ENCODE measurements at places on chromosomes 16 and 17.
A peak's percentile ranks its signal among the peaks of the same experiment; 100 is the strongest.

- DNase-seq: peak; percentile 86
Observed at GRCh38 chr16:67013823-67014633, 14.9 kb upstream of the CBFB start.

DNA sequence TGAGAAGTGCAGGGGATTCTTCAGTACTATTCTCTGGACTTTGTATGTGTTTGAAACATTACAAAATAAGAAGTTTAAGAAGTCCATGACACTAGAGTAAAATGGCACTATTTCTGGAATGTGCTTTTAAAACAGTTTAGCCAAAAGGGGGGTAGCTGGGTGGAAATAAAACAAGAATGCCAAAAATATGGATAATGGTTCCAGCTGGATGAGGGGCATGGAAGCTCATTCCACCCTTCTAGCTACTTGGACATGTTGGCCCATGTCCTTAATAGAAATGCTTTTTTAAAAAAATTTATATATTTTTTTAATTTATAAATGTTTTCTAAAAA is 13.1 kb downstream of the ZC3H7A start:
- no peak for DNase-seq

DNA sequence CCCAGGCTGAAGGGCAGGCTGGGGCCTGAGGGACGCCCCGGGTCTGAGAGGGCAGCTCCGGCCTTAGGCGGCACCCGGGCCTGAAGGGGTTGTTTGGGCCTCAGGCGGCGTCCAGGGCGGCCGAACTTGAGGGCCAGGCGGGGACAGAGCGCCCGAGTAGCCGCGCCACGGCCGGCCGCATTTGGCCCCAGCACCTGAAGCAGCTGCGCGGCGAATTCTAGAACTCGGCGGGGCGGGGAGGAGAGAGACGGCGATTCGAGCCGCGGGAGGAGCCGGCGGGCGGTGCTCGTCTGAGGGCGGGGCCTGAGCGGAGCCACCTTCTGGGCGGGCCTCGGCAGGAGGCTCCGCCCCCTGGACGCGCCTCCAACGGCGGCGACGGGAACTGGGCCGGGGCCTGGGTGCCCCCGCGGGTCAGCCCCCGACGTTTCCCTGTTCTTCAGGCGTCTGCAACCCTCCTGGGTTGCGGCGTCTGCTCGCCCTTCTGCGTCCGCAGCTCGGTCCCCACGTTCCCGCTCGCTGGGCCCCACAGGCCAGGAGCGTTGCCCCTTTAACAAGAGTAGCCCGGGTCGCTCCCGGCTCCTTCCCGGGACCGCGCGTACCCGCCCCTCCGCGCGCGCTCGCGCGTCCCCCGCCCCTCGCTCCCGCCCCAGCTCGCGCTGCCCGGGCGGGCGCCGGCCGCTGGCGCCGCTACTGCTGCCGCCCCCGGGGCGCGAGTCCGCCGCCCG is at the start of the genes INCA1 and KIF1C:
Gene INCA1, minus strand, starts transcription at position 221 of the 725 bp plus-strand sequence. CDS start 3,085 bp downstream, outside the sequence.
Gene KIF1C, plus strand, starts transcription at position 649 of the 725 bp plus-strand sequence. CDS start 2,297 bp downstream, outside the sequence.
- DNase-seq: peak; percentile 90

- no peak for DNase-seq
Observed at GRCh38 chr17:72273289-72274056, 152.7 kb downstream of the SOX9 start.

GRCh38 chr17:55259684-55260111 is 5.1 kb upstream of the HLF start:
- no peak for DNase-seq

DNA sequence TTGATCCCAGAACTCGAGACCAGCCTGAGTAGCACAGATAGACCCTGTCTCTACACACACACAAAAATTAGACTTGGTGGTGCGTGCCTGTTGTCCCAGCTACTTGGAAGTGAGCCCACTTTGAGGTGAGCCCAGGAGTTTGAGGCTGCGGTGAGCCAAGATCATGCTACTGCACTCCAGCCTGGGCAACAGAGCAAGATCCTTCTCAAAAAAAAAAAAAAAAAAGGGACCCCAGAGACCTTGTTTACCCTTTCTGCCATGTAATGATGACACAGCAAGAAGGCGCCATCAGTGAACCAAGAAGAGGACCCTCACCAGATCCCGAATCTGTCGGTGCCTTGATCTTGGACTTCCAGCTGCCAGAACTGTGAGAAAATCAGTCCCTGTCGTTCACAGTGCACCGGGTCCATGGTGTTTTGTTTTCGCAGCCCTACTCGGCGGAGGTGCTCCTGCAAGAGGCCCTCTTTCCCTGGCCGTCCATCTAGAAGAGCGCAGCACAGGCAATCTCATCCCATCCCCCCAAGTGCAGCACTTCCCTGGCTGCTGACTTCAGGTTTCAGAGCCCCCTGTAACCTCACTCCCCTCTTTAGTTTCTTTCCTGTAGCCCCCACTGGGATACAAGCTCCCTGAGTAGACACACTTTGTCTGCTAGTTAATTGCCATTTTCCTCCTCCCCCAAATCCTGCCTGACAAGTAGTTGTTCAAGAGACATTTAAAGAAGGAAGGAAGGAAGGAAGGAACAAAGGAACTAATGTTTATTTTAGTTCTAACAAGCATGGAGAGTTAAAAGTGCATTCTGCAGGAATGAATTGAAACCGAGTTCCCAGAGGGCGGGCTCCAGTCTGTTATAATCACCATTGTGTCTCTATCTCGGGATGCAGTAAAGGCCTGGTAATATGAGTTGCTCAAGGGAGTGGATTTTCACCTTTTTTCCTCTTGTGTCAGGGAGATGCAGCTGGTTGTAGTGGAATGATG is 115.3 kb downstream of the SNX29 start:
- no peak for DNase-seq

- DNase-seq: no peak
Observed at GRCh38 chr17:29740017-29740416, 117.3 kb upstream of the CORO6 start.
